ENCODE measurements at places on chromosomes 1 and 21. TPM values are rescaled to one million over a fixed set of nuclear protein-coding genes. Genes with fewer than 3 reads are reported as not detected.
A peak's percentile ranks its signal among the peaks of the same experiment; 100 is the strongest.

DNA sequence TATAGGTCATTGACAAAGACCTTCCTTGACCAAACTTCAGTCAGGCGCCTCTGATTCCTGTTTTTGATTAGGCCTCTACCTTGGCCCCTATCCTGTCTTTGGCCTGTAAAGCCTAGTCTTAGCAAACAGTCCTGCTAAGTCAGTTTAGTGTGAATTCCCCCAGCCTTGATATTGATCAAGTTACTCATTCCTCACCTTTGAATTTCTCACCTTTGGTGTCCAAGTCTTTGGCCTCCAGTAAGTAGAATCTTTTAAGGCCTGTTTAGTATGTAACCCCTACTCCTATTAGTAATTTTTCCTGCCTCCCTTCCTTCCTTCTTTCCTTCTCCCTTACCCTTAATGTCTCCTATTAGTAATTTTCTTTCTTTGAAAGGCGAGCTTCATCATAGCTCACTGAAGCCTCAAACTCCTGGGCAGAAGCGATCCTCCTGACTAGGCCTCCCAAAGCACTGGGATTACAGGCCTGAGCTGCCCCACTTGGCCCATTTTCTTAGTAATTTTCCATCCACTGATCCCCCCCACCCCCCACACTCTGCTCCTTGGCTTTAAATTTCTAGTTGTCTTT is 13.0 kb upstream of the ZNF692 start:
- no peak for DNase-seq

- DNase-seq, result no peak
Measured at GRCh38 chr1:42143896-42144710, 9.1 kb upstream of the GUCA2B start.

RGS13 gene
- total RNA-seq, result 3.9 TPM

F13B gene
- 1.5 TPM for total RNA-seq

- no peak for DNase-seq
Measured at GRCh38 chr1:210123383-210123782, 109.2 kb upstream of the SERTAD4 start.

- DNase-seq, result no peak
Measured at GRCh38 chr1:53069265-53069662, 7.3 kb downstream of the PODN start.

DNA sequence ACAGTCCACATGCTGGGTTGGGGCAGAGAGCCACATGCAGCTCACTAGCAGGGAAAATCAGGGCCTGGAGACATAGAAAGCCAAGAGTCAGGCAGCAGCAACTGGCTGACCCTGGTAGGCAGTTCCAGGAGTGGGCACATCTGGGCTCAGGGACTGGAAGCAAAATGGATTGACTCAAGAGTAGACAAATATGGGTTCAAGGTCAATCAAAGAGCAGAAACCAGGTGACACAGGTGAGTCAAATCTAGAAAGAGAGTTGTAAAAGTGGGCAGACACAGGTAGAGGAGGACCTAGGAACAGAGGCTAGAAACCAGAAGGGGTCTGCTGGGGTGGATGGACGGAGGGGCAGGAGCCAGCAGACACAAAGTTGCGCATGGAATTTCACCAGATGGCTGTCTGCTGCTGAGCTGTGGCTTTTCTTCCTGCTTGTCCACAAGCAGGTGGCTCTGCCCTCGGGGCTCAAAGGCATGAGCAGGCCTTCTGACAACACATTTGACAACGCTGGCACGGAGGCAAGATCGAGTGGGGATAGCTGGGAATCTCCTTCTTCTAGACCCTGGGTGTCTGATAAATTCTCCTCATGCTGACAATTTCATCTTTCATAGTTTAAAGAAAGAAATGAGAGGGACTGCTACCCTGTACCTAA is 40.8 kb upstream of the IGSF3 start:
- DNase-seq, result no peak

DNA sequence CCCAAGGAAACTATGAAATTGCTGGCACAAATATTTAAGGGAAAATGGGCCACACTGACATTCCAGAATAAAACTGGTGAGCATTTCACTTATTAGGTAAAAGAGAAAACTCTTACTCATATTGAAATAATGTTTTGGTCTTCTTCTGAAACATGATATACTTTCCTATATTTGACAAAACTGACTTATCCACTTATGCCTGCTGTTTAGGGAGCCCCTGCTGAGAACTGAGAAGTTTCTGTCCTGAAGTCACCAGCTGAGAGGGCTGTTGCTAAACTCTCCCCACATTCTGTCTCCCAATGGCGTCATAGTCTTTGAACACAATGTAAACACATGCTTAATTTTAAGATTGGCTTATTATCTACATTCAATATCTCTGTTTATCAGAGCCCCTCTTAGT is 46.8 kb upstream of the ZC3H11B start:
- peak; percentile 22 for DNase-seq

DNA sequence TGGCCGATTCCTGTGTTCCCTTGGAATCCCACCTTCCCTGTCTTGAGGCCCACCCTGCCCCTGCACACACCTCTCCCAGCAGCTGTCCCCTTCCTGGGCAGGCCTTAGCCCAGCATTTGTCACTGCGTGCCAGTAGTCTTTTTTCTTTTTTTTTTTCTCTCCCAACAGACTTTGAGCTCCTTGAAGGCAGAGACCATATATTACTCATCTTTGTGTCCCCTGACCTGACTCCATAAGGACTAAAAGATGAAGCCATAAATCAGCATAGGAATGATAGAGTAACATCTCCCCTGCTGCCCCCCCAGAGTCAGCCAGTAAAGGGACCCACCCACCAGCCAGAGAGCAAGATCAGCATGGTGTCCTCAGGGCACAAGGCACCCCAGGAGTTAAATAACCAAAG is 27.4 kb downstream of the PIGM start:
- no peak for DNase-seq

DNA sequence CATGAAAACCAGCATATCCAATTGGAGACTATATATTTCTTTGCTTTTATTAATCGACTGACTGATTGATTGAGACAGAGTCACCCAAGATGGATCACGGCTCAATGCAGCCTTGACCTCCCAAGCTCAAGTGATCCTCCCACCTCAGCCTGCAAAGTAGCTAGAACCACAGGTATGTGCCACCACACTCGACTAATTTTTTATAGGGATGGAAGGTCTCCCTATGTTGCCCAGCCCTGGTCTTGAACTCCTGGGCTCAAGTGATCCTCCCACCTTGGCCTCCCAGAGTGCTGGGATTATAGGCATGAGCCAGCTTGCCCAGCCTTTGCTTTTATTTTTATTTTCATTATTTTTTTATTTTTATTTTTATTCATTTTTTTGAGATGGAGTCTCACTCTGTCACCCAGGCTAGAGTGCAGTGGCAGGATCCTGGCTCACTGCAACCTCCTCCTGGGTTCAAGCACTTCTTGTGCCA is 5.4 kb downstream of the SPEN start:
- DNase-seq, result no peak

DNA sequence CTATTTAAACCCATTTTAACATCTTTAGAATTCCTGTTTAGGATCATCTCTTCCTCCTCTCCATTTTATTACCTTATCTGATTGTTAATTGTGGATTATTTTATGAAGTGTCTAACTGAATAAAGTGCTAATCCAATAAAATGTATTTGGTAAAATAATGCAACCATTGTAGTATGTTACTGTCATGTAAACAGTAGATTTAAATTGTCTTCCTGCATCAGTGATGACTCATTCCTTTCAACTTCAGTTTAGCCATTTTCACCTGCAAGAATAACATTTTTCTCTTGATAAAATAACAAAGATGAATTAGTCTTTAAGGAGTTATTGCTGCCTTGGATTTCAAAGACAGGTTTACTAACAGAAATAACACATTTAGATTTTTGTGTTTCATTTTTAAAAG is 5.4 kb downstream of the PPP2R5A start:
- DNase-seq, result no peak

ZYG11B gene
- total RNA-seq, result 8.7 TPM

- DNase-seq, result peak; percentile 51
Measured at GRCh38 chr21:33451634-33452071, 28.1 kb downstream of the TMEM50B start.

DNA sequence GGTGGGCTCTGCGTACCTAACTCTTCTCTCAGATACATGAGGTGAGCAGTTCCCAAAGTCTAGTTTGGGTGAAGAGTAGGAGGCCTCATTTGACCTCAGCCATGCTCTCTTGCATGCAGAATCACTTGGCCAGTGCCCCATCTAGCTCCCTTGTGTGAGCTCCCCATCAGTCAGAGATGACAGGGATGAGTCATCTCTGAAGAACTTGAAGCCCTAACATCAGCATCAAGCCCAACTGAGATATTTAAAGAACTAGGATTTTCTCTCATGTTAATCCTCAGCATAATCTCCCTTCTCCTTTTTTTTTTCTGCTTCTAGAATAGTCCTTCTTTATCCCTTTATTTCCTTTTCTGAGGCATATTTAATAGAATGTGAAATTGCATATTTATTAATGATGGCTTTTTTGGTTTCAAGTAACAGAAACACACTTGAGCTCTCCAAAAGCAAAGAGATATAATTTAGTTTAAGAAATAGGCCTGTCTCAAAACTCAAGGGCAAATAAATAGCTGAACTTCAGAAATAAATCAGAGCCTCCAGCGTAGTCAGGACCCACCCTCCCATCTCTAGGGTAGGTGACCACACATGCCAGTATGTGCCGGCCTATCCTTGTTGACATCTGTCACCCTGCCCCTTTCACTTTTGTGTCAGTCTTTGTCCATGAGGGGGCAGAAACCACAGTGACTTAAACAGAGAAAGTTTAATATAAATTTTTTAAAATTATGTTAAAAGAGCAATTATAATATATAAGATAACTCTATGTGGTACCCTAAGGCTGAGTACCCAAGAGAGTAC is 112.3 kb downstream of the TSEN15 start:
- DNase-seq, result no peak

GRCh38 chr1:107785496-107786202 is 179.3 kb downstream of the VAV3 start:
- DNase-seq, result no peak

DNA sequence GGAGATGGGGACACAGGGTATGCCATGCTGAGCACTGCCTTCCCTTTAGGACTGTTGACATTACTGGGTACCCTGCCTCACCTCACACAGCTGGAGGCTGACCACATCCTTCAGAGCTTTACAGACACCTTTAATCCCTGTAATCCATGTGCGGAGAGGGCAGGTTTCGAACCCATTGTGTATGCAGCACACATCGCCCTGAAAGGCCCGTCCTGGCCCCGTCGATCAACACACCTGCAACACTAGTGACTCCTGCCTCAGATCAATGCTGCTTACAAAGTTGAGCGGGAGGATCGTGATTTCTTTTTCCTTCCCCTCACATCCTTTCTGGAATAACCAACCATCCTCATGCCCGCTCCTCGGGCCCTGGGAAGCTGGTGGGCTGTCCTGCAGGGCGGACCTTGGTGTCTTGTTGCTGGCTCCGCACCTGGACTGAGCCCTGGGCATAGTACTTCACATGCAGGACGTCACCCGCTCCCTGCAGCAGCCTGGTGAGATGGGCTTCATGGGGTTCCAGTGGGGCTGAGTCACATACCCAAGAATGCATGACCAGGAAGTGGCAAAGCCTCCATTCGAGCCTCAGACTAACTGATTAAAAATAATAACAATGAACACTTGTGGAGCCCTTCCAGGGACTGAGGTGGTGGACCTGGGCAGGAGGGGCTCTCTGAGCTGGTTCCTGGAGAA is 403.6 kb downstream of the PTPRU start:
- no peak for DNase-seq

DNA sequence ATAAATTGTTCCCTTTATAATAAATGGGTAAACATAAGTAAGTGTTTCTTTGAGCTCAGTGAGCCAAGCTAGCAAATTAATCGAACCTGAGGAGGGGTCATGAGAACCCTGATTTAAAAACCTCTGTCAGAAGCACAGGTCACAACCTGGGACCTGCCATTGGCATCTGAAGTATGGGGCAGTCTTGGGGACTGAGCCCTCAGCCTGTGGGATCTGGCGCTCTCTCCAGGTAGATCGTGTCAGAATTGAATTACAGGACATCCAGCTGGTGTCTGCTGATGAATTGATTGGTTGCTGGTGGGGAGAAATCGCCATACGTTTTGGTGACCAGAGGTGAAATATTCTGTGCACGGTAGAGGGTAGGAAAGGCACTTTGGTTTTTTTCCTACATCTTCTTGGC is 17.5 kb downstream of the UCK2 start:
- DNase-seq, result no peak

GORAB gene
- 5.5 TPM for total RNA-seq

KRTAP13-2 gene
- not detected for total RNA-seq

DNA sequence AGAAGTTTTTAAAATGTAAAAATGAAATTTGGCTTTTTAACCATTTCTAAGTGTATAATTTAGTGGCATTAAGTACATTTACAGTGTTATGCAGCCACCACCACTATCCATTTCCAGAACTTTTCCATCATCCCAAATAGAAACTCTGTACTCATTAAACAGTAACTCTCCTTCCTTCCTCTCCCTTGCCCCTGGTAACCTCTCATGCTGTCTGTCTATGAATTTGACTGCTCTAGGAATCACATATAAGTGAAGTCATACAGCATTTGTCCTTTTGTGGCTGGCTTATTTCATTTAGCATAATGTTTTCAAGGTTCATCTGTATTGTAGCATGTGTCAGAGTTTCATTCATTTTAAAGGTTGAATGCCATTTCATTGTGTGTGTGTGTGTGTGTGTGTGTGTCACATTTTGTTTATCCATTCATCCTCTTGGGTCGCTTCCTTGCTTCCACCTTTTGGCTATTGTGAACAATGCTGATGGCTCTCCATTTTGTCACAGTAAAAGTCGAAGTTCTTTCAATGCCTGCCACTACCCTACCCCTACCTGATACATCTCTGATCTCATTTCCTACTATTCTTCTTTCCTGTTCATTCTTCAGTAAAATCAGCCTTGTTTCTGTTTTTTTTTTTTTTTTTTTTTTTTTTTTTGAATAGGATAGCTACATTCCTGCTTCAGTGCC is 45.3 kb downstream of the F3 start:
- no peak for DNase-seq

- DNase-seq, result no peak
Measured at GRCh38 chr1:213166852-213167251, 115.8 kb downstream of the RPS6KC1 start.

AK5 gene
- not detected for total RNA-seq

DNA sequence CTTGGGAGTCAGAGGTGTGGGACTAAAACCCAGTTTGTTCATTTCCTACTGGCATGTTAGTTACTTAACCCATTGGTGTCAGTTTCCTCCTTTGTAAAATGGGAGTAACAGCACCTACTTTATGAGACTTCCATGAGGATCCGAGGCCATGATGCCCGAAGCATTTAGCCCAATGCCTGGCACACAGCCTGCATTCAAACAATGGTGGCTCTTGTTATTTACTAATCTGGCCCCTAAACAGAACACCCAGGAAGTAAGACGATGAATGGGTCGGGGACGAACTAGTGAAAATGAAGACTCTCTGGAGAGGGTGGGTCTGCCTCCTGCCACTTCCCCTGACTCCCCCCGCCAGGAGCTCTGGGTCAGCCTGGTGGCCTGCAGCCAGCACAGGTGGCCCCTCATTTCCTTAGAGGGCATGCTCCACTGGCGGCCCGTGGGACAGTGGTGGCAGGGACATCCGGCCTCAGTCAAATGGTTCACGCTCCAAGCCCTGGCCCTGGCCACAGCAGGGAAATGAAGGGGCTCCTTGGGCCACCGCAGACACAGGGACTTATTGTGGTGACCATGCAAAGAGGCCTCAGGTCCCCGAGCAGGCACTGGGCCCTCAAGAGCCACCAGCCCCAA is 9.5 kb upstream of the TAS1R2 start:
- DNase-seq, result no peak

OR4F16 gene
- total RNA-seq, result not detected

OR2T2 gene
- total RNA-seq, result not detected

EFNA1 gene
- total RNA-seq, result 36.0 TPM
